ENCODE measurements at places on chromosomes 4 and X. TPM values are rescaled to one million over a fixed set of nuclear protein-coding genes. Genes with fewer than 3 reads are reported as not detected.

The SH3D19 gene
- total RNA-seq = 105 TPM

The OCIAD2 gene
- total RNA-seq = 7.6 TPM

The CLNK gene
- not detected for total RNA-seq

The DDX60 gene
- 7.2 TPM for total RNA-seq

The UGT2B11 gene
- total RNA-seq = 0.49 TPM

All from sigmoid colon (tissue), 7 donors.